ENCODE measurements at places on chromosomes 2 and 18. TPM values are rescaled to one million over a fixed set of nuclear protein-coding genes. Genes with fewer than 3 reads are reported as not detected.

DNA sequence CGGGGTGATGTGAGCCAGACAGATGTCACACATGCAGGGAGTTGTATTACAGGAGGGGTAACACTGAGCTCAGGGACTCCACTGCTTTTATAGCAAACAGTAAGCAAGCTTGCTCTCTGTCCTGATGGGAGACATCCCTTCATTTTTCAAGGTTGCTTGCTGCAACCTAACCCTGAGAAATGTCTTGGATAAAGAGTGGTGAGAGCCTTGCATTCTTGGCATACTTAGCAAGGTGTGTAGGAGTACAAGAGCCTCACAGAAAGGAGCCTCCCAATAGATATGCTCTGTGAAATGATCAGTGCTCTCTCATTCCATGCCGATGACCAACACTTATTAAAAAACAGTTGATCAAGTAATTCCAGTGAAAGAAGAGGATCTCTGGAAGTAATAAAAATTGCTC lies 8.1 kb downstream of the PFN4 start:
- no peaks in the 10 kb centered on the region for H3K36me3 ChIP-seq
- no peak overlapping the region for H3K4me3 ChIP-seq
- H3K4me1 ChIP-seq = no peaks in the 10 kb centered on the region
- peak; percentile 59 for DNase-seq
- H3K27me3 ChIP-seq = no peaks in the 10 kb centered on the region

The EMILIN1 gene
- 26.5 TPM for total RNA-seq

GRCh38 chr2:160816916-160817499 lies 323.4 kb upstream of the RBMS1 start:
- no peaks in the 10 kb centered on the region for H3K36me3 ChIP-seq
- no peaks in the 10 kb centered on the region for H3K4me1 ChIP-seq
- no peak for DNase-seq
- H3K27ac ChIP-seq = no peak overlapping the region
- H3K27me3 ChIP-seq = no peaks in the 10 kb centered on the region

DNA sequence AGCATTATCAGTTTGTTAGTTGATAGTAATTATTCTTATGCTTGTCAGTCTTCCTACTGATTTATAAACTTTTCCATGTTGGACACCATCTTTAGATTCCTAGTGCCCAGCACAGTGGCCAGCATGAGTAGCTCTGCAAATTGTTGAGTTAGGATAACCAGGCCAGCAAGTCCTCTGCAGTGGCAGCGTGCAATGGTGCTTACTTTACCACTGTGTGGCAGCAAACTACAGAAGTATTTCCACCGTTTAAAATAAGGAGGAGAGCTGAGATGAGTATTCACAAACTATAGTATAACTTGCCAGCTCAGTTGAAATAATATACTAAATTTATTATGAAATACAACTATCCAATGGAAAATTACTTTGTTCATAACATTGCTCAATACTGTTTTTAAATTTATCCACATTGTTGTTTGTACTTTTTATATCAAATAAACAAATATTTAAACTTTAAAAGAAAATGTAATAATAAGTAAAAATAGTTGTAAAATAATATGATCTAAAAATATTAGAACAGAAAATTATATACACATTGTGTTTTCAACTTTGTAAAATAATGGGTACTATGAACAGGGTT lies 9.3 kb upstream of the THADA start:
- no peak overlapping the region for H3K4me3 ChIP-seq
- H3K36me3 ChIP-seq = no peaks in the 10 kb centered on the region
- peak; percentile 72 for DNase-seq
- no peaks in the 10 kb centered on the region for H3K27me3 ChIP-seq

DNA sequence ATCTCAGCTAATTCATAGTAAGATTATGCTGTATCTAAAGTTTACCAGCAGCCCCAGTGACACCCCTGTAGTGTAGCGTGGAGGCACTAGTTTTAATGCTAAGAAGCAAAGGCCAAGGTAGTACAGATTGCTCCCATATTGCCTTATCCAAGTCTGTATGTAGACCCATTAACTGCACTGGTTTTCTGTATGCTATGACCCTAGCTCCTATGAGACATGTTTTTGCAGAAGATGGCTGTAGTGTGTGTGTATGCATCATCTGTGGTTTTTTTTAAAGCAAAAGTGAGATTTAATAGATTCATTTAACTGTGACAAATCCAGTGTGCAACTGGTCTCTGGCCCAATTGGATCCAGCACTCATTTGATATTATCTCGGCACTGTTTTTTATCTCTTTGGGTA lies 86.5 kb downstream of the HAUS1 start:
- peaks cover 2% of the 10 kb centered on the region for H3K36me3 ChIP-seq
- DNase-seq = peak; percentile 24
- H3K27me3 ChIP-seq = no peaks in the 10 kb centered on the region
- no peak overlapping the region for H3K4me3 ChIP-seq
- no peak overlapping the region for H3K27ac ChIP-seq
- no peaks in the 10 kb centered on the region for H3K4me1 ChIP-seq

The MGAT5 gene
- total RNA-seq = 47.8 TPM

DNA sequence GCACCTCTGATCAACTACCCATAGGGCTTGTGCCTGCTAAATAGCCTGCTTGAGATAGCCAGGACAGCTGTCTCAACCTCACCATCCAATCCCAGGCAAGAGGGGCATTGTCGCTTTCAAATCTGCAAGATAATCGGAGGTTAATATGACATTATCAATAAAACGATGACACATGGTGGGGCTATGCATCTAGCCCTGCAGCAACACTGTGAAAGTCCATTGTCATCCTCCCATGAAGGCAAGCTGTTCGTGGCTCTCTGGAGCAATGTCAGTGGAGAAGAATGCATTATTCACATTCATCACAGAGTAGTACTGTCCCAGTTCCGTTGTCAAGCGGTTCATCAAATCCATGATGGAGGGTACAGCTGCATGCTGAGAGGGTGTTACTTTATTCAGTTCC lies 18.9 kb upstream of the KLHL23 start:
- no peaks in the 10 kb centered on the region for H3K27me3 ChIP-seq
- H3K4me1 ChIP-seq = peaks cover 15% of the 10 kb centered on the region
- H3K4me3 ChIP-seq = no peak overlapping the region
- H3K36me3 ChIP-seq = peaks cover 3% of the 10 kb centered on the region

The MFF gene
- 96.4 TPM for total RNA-seq

- no peaks in the 10 kb centered on the region for H3K4me1 ChIP-seq
- no peak overlapping the region for H3K27ac ChIP-seq
- H3K36me3 ChIP-seq = no peaks in the 10 kb centered on the region
- DNase-seq = no peak
- H3K4me3 ChIP-seq = no peak overlapping the region
Measured at GRCh38 chr2:224395620-224396390, 6.1 kb downstream of the FAM124B start.

DNA sequence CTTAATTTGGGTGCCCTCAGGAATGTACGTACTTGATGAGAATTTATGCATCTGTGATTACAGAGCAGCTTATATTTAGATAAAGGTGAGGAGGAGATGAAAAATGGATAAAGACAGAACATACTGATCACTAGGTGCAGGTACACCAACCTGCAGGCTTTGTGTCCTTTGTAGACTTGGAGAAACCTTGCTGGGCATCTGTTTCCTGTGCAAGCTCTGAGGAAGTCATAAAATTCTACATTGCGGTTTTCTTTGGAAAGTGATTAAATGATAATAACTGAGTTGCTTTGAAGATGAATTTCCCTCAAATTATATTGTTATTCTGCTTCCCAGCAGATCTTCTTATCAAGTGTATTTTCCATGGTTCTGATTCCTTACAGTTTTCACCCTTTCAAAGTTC lies 7.7 kb downstream of the RAB27B start:
- DNase-seq = no peak
- H3K4me1 ChIP-seq = no peaks in the 10 kb centered on the region
- no peak overlapping the region for H3K27ac ChIP-seq
- H3K27me3 ChIP-seq = no peaks in the 10 kb centered on the region
- no peaks in the 10 kb centered on the region for H3K36me3 ChIP-seq
- H3K4me3 ChIP-seq = no peak overlapping the region

- no peak overlapping the region for H3K27ac ChIP-seq
- peak; percentile 89 for DNase-seq
- H3K4me3 ChIP-seq = no peak overlapping the region
- H3K4me1 ChIP-seq = peaks cover 1% of the 10 kb centered on the region
Measured at GRCh38 chr2:203498161-203498560, 36.9 kb downstream of the RAPH1 start.

The TOGARAM2 gene
- total RNA-seq = 0.28 TPM

- H3K27ac ChIP-seq = peak overlapping the region; percentile 92
- H3K36me3 ChIP-seq = no peaks in the 10 kb centered on the region
- DNase-seq = peak; percentile 67
Measured at GRCh38 chr2:46874236-46874929, 41.2 kb downstream of the MCFD2 start.

The FSIP2 gene
- total RNA-seq = under 0.01 TPM

The CHRNG gene
- not detected for total RNA-seq

The CFAP65 gene
- total RNA-seq = not detected

- no peaks in the 10 kb centered on the region for H3K4me1 ChIP-seq
- no peaks in the 10 kb centered on the region for H3K36me3 ChIP-seq
- no peak overlapping the region for H3K4me3 ChIP-seq
- H3K27me3 ChIP-seq = peaks cover 8% of the 10 kb centered on the region
Measured at GRCh38 chr2:175884697-175885393, 117.2 kb downstream of the LNPK start.

DNA sequence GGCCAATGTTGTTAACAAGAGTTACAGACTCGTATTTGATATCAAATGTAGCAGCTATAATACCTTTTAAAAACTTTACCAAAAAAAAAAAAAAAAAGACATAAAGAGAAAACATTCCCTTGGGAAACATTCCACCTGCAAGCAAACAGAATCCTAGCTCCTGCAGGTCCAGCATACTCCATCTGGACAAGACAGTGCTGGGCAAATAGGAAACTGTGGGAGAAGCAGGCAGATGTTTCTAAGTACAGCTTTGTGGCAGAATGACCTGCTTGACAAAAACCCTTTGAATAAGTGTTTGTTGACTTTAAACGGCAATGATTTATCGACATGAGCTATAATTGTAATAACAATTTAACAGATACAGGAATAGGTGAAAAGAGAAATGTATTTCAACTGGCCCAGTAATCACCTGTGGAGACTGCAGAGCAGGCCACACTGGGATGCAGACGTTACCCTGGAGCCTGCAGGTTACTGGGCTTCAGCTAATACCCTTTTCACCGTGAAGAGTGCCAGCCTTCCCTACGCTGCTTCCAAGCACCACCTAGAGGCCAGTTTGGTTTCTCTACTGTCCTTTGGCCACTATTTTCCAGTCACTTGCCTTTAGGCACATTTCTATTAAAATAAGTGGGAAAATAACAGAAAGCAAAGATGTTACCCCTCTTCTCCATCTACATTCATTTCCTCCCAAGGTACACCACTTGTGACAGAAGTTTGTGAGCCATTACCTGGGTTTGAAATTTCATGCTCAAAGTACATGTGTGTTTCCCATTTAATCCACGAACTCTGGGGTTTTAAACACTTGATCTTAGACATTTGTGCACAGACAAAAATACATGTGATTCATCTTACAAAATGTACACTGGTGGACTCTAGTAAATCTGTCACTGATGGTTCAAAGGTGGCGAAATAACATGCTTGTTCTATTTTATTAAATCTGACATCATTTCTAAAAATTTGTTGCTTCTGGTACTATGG lies 96.9 kb upstream of the ZNF397 start:
- H3K36me3 ChIP-seq = peaks cover 3% of the 10 kb centered on the region
- DNase-seq = peak; percentile 55
- no peaks in the 10 kb centered on the region for H3K4me1 ChIP-seq
- H3K27ac ChIP-seq = no peak overlapping the region

The PLB1 gene
- 0.90 TPM for total RNA-seq

DNA sequence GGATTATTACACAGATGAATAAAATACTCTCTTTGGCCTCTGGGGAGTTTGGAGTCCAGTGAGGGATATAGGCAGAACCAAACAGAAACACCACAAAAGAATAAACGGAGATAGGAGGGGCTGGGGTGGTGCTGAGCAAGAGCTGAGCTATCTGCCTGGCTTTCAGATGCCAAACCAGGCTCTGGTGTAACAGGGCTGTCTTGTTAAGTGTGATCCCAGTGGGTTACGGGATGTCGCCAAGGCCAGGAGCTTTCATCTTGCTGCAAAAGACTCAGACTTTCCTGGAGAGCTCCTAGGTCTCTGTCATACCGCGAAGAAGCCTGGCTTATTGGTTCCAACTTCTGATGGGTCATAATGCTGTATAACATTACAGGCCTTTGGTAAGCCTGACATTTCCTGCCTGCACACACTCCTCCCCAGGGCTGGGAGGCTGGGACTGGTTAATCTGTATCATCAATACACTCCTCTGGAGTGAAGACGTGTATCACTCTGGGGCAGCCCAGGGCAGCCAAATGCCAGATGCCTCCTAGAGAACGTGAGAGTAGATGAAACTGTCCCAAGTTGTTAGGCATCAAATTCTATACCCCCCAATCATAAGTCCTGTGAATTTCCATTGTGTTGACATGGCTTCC lies 60.5 kb downstream of the STPG4 start:
- no peaks in the 10 kb centered on the region for H3K36me3 ChIP-seq
- H3K27me3 ChIP-seq = no peaks in the 10 kb centered on the region
- H3K4me1 ChIP-seq = peaks cover 13% of the 10 kb centered on the region

The SERPINB13 gene
- not detected for total RNA-seq

DNA sequence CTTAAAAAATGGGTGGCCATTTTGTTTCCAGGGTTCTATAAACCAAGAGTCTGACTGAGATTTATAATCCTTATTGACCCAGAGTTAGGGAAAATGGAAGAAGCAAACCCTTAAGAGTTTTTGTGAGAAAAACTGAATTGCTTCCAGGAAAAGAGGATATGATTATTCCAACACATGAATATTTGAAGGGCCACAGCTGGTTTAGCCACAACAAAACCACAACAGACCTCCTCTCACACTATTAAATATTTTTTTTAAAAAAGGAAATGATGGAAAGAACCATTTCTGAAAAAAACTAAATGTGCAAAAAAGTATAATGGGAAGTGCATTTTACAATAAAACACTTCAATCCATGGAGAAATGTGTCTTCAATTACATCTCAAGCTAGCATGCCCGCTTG lies 182.7 kb downstream of the ETAA1 start:
- peaks cover 2% of the 10 kb centered on the region for H3K4me1 ChIP-seq
- no peak for DNase-seq
- no peak overlapping the region for H3K27ac ChIP-seq
- no peak overlapping the region for H3K4me3 ChIP-seq
- H3K36me3 ChIP-seq = no peaks in the 10 kb centered on the region

DNA sequence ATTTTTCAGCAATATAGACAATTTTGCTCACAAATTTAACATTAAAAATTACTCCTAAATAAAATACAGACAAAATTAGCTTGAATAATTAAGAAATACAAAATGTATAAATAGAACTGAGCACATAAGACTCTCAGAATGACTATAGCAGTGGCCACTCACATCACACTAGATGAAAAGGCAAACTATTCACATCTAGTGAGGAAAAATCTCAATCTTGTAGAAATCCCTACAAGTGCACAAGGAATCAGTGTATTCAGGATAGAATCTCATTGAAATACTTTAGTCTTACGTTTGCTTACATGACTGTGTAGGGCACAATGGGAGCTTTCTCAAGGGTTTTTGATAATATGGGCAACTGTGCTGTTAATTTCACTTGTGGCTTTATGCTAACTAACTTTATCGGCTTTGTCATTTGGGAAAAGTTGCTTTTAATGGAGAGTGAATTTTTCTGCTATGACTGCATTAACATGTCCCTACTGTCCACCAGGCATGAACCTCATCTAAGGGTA lies 678.9 kb upstream of the LRRTM4 start:
- no peak overlapping the region for H3K4me3 ChIP-seq
- no peaks in the 10 kb centered on the region for H3K27me3 ChIP-seq
- H3K36me3 ChIP-seq = no peaks in the 10 kb centered on the region
- DNase-seq = no peak

- no peak for DNase-seq
- no peak overlapping the region for H3K4me3 ChIP-seq
- H3K36me3 ChIP-seq = no peaks in the 10 kb centered on the region
- no peaks in the 10 kb centered on the region for H3K4me1 ChIP-seq
- no peaks in the 10 kb centered on the region for H3K27me3 ChIP-seq
Measured at GRCh38 chr2:14816069-14817060, 183.8 kb downstream of the LRATD1 start.

The MPP4 gene
- total RNA-seq = 11.1 TPM

All from IMR-90 (cell line).